H9 (cell line): ENCODE measurements at places on chromosomes 1 and 21. TPM values are rescaled to one million over a fixed set of nuclear protein-coding genes. Genes with fewer than 3 reads are reported as not detected.

GRCh38 chr1:10152709-10153284 lies 57.6 kb upstream of the KIF1B start:
- no peak overlapping the region for H3K27ac ChIP-seq
- no peaks in the 10 kb centered on the region for H3K4me1 ChIP-seq
- peaks cover 13% of the 10 kb centered on the region for H3K36me3 ChIP-seq
- H3K27me3 ChIP-seq = no peaks in the 10 kb centered on the region

- H3K27me3 ChIP-seq = no peaks in the 10 kb centered on the region
- H3K36me3 ChIP-seq = peaks cover 6% of the 10 kb centered on the region
- DNase-seq = no peak
- H3K27ac ChIP-seq = no peak overlapping the region
- no peaks in the 10 kb centered on the region for H3K4me1 ChIP-seq
- H3K4me3 ChIP-seq = no peak overlapping the region
These were observed 396.5 kb upstream of the LRRC7 start for GRCh38 chr1:69171248-69171647.

- no peak overlapping the region for H3K4me3 ChIP-seq
- no peak overlapping the region for H3K27ac ChIP-seq
- no peaks in the 10 kb centered on the region for H3K36me3 ChIP-seq
- no peaks in the 10 kb centered on the region; the same call in 1 of the 2 replicates for H3K27me3 ChIP-seq
These were observed 14.2 kb upstream of the KANK4 start for GRCh38 chr1:62333441-62333840.

DNA sequence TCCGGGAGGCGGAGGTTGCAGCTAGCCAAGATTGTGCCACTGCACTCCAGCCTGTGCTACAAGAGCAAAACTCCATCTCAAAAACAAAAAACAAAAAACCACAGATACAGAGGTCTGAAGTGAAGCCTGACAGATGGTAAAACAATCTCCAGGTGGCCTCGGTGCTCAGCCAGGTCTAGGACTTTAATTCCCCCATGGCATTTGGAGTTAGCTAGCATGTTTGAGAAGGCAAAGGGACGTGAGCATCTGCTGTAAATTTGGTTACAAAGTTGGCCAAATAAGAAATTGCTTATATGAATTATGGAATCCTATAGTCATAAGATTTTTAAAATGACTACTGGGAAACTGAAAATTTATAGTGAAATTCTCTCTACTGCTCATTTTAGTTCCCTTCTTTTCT lies 98.3 kb upstream of the FMN2 start:
- no peak for DNase-seq
- no peak overlapping the region for H3K27ac ChIP-seq
- H3K4me3 ChIP-seq = no peak overlapping the region
- H3K4me1 ChIP-seq = no peaks in the 10 kb centered on the region
- H3K36me3 ChIP-seq = no peaks in the 10 kb centered on the region

DNA sequence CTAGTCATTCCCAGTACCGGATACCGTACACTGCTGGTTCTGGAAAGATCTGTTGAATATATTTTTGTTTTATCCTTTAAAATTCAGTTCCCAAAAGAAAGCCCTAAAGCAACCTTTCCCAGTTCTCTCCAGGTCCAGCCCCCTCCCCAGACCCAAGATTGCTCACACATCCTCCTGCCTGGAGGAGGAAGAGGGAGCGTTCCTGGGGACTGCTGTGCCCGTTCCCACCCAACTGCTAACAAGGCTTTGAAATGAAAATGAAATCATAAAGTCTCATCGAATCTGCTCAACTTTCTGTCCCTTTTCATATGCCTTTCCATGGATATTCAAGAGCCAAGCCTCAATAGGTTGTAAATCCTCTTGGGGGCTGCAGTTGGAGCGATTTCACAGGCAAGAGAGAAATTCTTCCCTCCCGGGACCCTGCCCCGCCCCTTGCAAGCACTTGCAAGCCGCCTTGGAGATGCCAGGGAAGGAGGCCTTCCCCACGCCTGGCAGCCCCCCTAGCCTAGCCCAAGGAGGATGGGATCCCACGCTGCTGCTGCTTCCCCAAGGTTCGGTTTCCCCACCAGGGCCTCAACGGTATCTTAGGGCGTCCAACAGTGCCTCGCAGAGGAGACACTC lies 113.2 kb upstream of the CACHD1 start:
- H3K27me3 ChIP-seq = no peaks in the 10 kb centered on the region
- no peak overlapping the region for H3K27ac ChIP-seq
- H3K4me1 ChIP-seq = peaks cover 5% of the 10 kb centered on the region; the same call in 1 of the 2 replicates
- H3K36me3 ChIP-seq = peaks cover 3% of the 10 kb centered on the region; the same call in 1 of the 2 replicates

GRCh38 chr1:1986451-1987141 lies 17.0 kb downstream of the CFAP74 start:
- H3K4me1 ChIP-seq = no peaks in the 10 kb centered on the region; the same call in 1 of the 2 replicates
- no peak for DNase-seq
- no peaks in the 10 kb centered on the region for H3K36me3 ChIP-seq
- H3K4me3 ChIP-seq = no peak overlapping the region
- no peak overlapping the region for H3K27ac ChIP-seq

DNA sequence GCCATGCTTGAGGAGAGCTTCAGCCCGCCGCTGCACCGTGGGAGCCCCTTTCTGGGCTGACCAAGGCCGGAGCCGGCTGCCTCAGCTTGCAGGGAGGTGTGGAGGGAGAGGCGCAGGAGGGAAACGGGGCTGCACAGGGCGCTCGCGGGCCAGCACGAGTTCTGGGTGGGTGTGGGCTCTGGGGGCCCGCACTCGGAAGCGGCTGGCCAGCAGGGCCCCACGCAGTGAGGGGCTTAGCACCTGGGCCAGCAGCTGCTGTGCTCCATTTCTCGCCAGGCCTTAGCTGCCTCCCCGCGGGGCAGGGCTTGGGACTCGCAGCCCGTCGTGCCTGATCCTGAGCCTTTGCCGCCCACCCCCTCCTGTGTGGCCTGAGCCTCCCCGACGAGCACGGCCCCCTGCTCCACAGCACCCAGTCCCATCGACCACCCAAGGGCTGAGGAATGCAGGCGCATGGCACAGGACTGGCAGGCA lies 1554.0 kb downstream of the KCNT2 start:
- H3K27ac ChIP-seq = no peak overlapping the region
- no peak overlapping the region for H3K4me3 ChIP-seq
- DNase-seq = no peak
- no peaks in the 10 kb centered on the region for H3K27me3 ChIP-seq

DNA sequence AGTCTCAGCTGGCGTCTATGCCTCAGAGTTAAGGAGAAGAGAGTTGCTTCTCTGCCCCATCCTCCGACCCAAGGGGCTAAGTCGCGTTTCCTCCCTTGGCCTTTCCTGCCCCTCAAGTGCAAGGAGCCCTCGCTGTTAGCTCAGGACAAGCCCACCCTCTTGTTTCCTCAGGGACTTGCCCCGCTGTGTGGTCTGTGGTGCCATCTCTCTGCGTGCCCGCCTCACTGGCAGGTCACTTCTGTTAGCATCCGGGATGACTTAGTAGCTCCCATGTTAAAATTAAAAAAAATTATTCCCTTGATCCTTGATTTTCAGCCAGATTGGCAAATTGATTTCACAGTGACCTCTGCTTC lies 96.5 kb downstream of the PCBP3 start:
- DNase-seq = no peak
- H3K27ac ChIP-seq = no peak overlapping the region
- H3K4me1 ChIP-seq = no peaks in the 10 kb centered on the region

DNA sequence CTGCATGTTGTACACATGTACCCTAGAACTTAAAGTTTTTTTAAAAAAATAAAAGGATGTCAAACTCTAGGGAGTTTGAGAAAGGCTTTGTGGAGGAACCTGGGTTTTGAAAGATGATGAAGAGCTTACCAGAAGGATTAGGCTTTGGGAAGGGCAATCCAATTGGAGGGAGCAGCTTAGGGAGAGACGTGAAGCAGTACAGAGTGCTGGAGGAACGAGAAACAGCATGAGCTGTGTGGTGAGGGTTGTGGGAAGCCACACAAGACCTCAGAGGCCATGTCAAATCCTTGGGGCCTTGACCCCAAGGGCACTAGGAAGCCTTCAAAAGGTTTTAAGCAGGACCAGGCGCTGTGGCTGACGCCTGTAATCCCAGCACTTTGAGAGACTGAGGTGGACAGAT lies 8.4 kb upstream of the KPNA6 start:
- no peak overlapping the region for H3K27ac ChIP-seq
- DNase-seq = no peak
- no peaks in the 10 kb centered on the region for H3K27me3 ChIP-seq
- peaks cover 61% of the 10 kb centered on the region for H3K36me3 ChIP-seq
- no peak overlapping the region; the same call in 2 of the 3 replicates for H3K4me3 ChIP-seq

GRCh38 chr1:46303872-46304326 lies 401 bp downstream of the UQCRH start:
- no peaks in the 10 kb centered on the region for H3K4me1 ChIP-seq
- H3K4me3 ChIP-seq = peak overlapping the region; percentile 100
- no peaks in the 10 kb centered on the region for H3K27me3 ChIP-seq
- peaks cover 28% of the 10 kb centered on the region for H3K36me3 ChIP-seq
- DNase-seq = no peak
- peak overlapping the region; percentile 6 for H3K27ac ChIP-seq

- H3K27ac ChIP-seq = no peak overlapping the region
- no peaks in the 10 kb centered on the region for H3K36me3 ChIP-seq
- DNase-seq = no peak
- H3K27me3 ChIP-seq = peaks cover 11% of the 10 kb centered on the region; the same call in 1 of the 2 replicates
These were observed 20.7 kb downstream of the FOXO6 start for GRCh38 chr1:41381692-41382479.

GRCh38 chr1:207423560-207424292 lies 30.4 kb upstream of the CR2 start:
- no peaks in the 10 kb centered on the region; the same call in 1 of the 3 replicates for H3K36me3 ChIP-seq
- H3K27me3 ChIP-seq = 0 out of 2 replicates have a peak, but pooled peaks cover 2% of the 10 kb centered on the region
- peak; percentile 69 for DNase-seq
- no peak overlapping the region for H3K27ac ChIP-seq

GRCh38 chr21:22585558-22585957 lies 1587.3 kb downstream of the NCAM2 start:
- no peaks in the 10 kb centered on the region for H3K36me3 ChIP-seq
- no peak overlapping the region for H3K4me3 ChIP-seq
- H3K4me1 ChIP-seq = no peaks in the 10 kb centered on the region
- DNase-seq = no peak

DNA sequence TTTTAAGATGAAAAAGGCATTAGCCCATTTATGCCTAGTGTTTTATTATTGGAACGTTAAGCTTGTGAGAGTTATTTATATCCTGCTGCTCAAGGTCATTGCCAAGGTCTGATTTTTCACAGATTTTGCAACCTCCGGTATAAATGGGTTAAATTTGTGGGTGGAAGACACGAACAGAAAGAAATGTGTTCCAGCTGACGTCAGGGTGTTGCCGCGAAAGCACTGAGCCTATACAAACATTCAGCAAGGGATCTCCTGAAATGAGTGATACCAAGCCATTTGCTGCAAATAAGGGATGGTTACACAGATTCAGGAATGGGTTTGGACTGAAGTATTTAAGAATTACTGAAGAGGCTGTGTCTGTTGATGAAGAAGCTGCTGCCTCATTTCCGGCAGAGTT lies 32.2 kb downstream of the TMED5 start:
- no peaks in the 10 kb centered on the region for H3K27me3 ChIP-seq
- no peak overlapping the region for H3K4me3 ChIP-seq
- peaks cover 9% of the 10 kb centered on the region for H3K36me3 ChIP-seq
- no peak overlapping the region for H3K27ac ChIP-seq
- H3K4me1 ChIP-seq = no peaks in the 10 kb centered on the region
- no peak for DNase-seq

GRCh38 chr21:45139473-45139872 lies 65.1 kb downstream of the ADARB1 start:
- no peak overlapping the region for H3K4me3 ChIP-seq
- H3K27me3 ChIP-seq = no peaks in the 10 kb centered on the region
- DNase-seq = no peak

GRCh38 chr1:201504799-201505502 lies 2.0 kb downstream of the CSRP1 start:
- H3K4me3 ChIP-seq = no peak overlapping the region
- peaks cover 8% of the 10 kb centered on the region for H3K4me1 ChIP-seq
- DNase-seq = no peak

DNA sequence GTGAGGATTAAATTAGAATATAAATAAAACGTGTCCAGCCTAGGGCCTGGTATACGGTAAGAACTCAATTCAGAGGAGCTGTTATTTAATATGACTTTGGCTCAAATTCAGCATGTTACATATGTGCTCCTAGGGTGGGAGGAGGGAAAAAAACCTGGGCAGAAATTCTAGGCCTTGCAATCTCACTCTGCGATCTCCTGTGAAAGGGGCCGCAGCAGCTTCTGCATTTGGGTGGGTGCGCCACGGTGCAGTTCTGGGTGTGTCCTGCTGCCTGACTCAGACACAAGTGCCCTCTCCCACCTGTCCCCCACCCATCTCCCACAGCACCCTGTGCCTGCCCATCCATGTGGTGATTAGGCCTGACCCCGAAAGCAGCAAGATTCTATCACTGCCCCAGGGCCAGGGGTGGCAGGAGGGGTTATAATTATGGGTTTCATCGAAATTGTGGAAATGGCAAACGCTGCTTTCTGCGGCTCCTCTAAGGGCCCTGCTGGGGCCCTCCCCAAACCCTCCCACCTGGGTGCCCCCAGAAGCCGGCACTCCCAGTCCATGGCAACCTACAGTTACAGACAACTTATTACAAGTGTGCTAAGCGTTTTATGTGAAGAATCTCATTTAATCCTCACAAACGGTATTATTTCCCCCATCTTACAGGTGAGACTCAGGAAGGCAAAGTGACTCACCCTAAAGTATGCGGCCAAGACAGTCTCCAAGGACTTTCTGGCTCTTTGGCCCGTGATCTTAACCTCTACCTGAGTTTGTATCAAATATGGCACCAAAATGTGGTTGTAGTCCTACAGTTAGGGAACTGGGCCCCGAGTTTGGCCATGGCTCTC lies 25.5 kb upstream of the GRHL3 start:
- H3K4me1 ChIP-seq = peaks cover 4% of the 10 kb centered on the region
- H3K27me3 ChIP-seq = no peaks in the 10 kb centered on the region
- no peak overlapping the region for H3K4me3 ChIP-seq

- no peak overlapping the region for H3K27ac ChIP-seq
- H3K27me3 ChIP-seq = no peaks in the 10 kb centered on the region
- DNase-seq = no peak
- no peaks in the 10 kb centered on the region; the same call in 2 of the 3 replicates for H3K36me3 ChIP-seq
These were observed 248.5 kb downstream of the USP25 start for GRCh38 chr21:15978215-15978738.

CLCC1 gene
- total RNA-seq = 18.2 and 18.8 TPM in 2 replicates

CCDC181 gene
- total RNA-seq = 2.9 TPM in 2 replicates

CACNA1S gene
- 0.04 TPM in 1 of 2 replicates, not detected in the other for total RNA-seq

ZBTB48 gene
- total RNA-seq = 30.3 and 33.2 TPM in 2 replicates

DMRTA2 gene
- 0.07 and 0.11 TPM in 2 replicates for total RNA-seq

SMIM1 gene
- total RNA-seq = 5.3 and 7.3 TPM in 2 replicates

MAP1LC3C gene
- 3.5 and 3.6 TPM in 2 replicates for total RNA-seq

CAMK2N1 gene
- total RNA-seq = 0.97 and 1.2 TPM in 2 replicates

SYDE2 gene
- 12.1 and 12.4 TPM in 2 replicates for total RNA-seq
